ENCODE measurements at places on chromosomes 5 and 9.

DNA sequence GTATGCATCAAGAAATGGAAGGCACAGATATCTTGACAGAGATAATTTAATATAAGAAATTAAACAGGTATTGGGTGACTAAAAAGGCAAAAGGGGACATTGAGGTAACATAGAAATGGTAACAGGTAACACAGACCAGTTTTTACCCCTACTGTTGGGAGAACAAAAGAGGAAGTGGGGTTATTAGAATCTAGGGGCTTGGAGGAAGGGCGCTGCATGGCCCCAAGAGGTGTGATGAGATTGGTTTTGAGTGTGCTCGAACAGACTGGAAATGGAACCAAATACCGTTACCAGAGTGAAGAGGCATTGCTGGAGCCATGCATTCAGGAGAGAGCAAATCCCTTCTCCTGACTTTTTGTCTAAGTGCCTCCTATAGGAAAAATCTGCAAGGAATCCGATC lies 193.9 kb downstream of the ALDH1A1 start:
- H3K4me1 ChIP-seq: no peaks in the 10 kb centered on the region
- no peak overlapping the region for H3K4me3 ChIP-seq
- H3K27me3 ChIP-seq: peaks cover 20% of the 10 kb centered on the region
- no peaks in the 10 kb centered on the region for H3K36me3 ChIP-seq

DNA sequence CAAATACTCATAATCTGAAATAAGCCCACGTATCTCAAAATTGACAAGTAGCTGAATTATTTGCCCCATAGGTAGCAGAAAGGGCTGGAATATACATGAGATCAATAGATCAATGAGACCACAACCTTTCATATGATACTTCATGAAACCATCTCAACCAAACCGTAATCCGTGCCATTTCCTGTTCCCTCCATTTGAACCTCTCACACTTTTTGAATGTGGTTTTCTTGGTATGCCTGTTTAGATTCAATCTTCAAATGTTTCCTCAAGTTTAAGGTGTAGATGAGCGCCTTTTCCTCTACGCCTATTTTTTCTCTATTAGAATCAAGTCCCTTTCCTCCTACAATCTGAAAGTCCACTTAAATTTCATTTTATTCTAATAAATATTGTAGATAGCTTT lies 805.5 kb downstream of the EFNA5 start:
- DNase-seq: no peak
- no peaks in the 10 kb centered on the region for H3K4me1 ChIP-seq
- no peak overlapping the region for H3K4me3 ChIP-seq
- H3K27me3 ChIP-seq: no peaks in the 10 kb centered on the region
- no peak overlapping the region for H3K27ac ChIP-seq

DNA sequence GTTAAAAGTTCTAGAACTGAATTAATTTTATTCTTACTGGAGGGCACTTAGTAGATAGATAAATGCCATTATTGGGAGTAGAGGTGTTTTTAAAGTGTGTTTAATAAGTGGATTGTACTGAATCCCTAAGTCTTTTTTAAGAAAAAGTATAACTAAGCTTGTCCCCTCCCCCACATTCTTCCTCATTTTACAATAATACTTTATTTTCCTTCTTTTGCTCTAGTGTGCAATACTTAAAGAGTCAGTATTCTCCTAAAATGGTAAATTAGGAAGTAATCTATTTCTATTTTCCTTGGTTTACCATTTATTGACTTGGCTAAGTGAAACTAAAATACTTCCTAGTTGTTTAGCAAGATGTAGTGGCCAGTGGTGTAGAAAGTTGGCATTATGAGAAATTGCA lies 11.6 kb downstream of the UBLCP1 start:
- no peak overlapping the region for H3K4me3 ChIP-seq
- DNase-seq: no peak
- H3K36me3 ChIP-seq: no peaks in the 10 kb centered on the region
- H3K4me1 ChIP-seq: peaks cover 26% of the 10 kb centered on the region
- no peaks in the 10 kb centered on the region for H3K27me3 ChIP-seq

- H3K4me3 ChIP-seq: no peak overlapping the region
- no peaks in the 10 kb centered on the region for H3K36me3 ChIP-seq
- H3K27ac ChIP-seq: no peak overlapping the region
- DNase-seq: no peak
- peaks cover 76% of the 10 kb centered on the region for H3K27me3 ChIP-seq
- H3K4me1 ChIP-seq: no peaks in the 10 kb centered on the region
Measured at GRCh38 chr9:34570809-34571480, 18.6 kb downstream of the CNTFR start.

DNA sequence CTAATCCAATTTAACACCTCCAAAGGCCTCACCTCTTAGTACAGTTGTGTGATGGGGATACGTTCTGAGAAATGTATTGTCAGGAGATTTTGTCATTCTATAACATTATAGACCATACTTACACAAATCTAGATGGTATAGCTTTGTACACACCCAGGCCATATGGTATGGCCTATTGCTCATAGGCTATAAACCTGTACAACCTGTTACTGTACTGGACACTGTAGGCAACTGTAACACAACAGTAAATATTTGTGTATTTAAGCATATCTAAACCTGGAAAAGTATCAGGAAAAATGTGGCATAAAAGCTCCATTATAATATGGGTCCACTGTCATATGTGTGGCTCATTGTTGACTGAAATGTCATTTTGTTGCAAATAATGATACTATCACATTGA lies 12.1 kb downstream of the ACER2 start:
- H3K4me1 ChIP-seq: no peaks in the 10 kb centered on the region
- H3K27me3 ChIP-seq: no peaks in the 10 kb centered on the region
- H3K36me3 ChIP-seq: peaks cover 19% of the 10 kb centered on the region
- no peak overlapping the region for H3K27ac ChIP-seq
- H3K4me3 ChIP-seq: no peak overlapping the region

DNA sequence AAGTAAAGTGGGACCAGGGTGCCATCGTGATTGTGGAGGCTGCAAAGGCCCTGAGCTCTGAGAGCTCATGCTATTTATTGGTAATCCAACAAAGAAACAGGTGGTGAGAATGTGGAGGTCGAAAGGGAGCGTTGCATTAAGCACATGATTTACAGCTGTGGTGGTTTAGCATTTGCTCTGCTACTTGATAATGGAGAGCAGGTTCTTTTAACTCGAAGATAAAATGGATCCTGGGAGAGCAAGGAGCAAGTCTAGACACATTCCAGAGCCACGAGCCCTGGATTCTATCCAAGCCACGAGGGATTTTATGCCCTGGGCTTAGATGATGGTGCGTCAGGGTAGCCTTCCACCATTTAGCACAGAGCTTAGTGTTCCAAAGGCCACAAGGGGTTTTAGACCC lies 1710.1 kb upstream of the CDH9 start:
- H3K4me1 ChIP-seq: no peaks in the 10 kb centered on the region
- no peak overlapping the region for H3K27ac ChIP-seq
- no peak for DNase-seq
- H3K4me3 ChIP-seq: no peak overlapping the region

DNA sequence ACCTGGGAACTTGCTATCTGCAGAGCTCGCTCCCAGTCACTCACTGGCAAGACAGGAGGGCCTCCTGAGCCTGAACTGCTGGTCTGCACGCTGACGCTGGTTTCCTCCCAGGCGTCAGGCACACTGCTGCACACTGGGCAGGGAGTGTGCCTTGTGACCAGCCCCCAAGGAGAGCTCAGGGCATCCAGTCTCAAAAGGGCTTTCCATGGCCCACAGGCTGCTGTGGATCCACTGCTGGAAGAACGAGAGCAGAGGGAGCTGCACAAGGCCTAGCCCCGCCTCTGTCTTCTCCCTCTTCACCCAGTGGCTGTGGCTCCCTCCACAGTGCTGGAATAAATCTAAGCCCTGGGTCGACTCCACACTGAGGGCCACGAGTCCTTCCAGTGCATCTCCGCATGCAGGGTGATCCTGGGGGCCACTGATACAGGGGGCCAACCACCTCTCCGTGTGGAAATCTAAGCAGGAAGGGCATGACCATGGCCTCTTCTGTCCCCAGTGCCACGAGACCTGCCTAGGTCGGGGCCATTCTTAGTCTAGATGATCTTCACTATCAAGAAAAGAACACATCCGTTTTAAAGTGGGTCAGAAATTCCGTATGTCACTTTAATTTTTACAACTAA lies 93.6 kb downstream of the CAMSAP1 start:
- no peaks in the 10 kb centered on the region for H3K36me3 ChIP-seq
- H3K4me3 ChIP-seq: no peak overlapping the region
- no peak for DNase-seq
